T-helper 17 cell (primary cell): ENCODE measurements at places on chromosomes 2 and 18. TPM values are rescaled to one million over a fixed set of nuclear protein-coding genes. Genes with fewer than 3 reads are reported as not detected.

- DNase-seq = no peak
Observed at GRCh38 chr2:38387887-38388286, 10.8 kb upstream of the ATL2 start.

TSGA10 gene
- total RNA-seq = 8.3 TPM

DNA sequence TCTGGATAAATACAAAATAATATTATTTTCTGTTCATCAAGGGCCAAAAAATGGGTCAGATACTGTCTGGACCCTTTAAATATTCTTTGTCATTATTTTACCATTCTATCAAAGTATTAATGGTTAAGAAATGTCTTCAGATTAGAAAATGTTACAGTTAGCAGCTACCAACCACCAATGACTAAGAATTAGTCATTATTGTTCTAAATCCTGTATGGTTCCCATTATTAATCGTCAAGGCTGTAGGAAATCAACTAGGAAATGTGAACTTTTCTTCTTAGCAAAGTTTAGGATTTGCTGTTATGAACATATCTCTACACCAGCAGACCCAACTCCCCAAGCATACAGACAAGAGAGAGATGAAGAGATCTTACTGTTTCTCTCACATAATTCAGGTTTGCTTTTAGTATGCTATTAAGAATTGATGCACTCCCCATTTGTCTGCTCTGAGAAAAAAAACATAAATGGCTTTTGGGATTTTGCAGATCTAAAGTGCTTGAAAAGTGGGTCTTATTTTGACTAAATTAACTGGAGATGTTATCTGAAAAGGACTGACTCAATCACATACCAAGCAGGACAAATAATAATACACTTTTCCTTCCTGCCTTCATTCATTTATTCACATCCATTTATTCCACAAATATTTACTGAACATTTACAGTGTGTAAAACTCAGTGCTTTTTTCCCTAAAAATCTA, 147.7 kb downstream of the PPP1R1C start:
- DNase-seq = no peak

RNU2-63P gene
- total RNA-seq = 8.3 TPM

GRCh38 chr2:132479155-132479554, 62.5 kb downstream of the GPR39 start:
- no peak for DNase-seq
